ENCODE measurements at places on chromosomes 2 and 18.

- DNase-seq, result no peak
These were observed 495 bp upstream of the ASIC4 start for GRCh38 chr2:219513787-219514186.

- DNase-seq, result no peak
These were observed 140.9 kb downstream of the MCFD2 start for GRCh38 chr2:46774499-46775228.

DNA sequence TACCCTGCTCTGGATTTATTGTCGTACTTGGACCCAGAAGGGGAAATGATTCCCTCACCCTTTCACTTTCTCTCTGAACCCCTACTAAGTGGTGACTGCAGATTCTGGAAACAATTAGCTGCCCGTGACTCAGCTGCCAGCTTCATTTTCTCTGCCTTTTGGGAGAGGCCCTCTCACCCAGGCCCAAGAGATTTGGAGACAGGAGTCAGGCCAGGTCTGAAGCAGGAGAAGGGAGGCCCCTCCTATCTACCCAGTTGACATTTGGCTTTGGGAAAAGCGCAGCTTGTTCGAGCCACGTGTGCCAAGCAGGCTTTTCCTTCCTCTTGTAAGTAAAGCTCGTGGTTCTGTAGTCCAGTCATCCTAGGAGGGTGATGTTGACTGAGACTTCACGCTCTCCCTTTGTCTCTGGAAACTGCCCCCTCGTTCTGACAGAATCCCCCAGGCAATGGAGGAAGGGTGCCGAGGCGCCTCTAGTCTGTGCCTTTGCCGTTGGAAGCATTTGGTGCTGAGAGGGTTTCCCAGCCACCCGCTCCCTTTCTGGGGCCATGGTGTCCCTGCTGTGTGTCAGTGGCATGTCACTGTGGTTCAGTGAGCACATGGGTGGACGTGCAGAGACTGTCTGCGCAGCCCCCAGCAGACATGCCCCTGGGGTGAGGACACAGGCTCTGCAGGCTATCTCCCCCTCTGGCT lies 8.6 kb downstream of the OXER1 start:
- DNase-seq, result no peak

DNA sequence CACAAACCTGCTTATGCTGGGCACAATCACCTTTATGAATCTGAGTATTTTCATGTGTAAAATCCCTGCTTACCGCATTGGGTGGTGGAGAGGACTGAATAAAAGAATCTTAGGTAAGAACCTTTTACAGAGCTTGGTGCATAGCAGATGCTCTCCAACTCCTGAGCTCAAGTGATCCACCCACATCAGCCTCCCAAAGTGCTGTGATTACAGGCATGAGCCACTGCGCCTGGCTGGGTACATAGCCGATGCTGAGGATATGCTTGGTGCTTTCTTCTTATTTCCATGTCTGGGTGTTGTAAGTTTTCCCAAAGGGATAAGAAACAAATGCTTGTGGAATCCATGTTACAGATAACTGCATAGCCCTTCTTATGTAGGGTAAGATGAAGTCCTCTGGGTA lies 244.3 kb upstream of the PXDN start:
- DNase-seq, result no peak

DNA sequence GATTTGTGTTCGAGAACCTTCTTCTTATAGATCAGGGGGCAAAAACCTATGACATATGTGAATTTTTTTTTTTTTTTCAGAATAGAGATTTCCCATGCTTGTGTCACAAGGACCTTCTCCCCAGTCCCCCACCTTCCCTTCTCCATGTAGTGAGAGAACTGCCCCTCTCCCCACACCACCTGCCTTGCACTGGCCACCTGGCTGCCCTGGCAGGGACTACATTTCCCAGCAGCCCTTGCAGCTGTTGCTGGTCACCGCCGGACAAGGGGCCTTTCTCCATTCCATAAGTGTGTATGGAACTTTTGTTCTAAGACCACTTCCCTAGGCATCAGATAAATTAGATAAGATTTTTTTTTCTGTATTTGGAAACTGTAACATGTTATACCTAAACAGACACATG lies 22.2 kb downstream of the MBP start:
- no peak for DNase-seq

DNA sequence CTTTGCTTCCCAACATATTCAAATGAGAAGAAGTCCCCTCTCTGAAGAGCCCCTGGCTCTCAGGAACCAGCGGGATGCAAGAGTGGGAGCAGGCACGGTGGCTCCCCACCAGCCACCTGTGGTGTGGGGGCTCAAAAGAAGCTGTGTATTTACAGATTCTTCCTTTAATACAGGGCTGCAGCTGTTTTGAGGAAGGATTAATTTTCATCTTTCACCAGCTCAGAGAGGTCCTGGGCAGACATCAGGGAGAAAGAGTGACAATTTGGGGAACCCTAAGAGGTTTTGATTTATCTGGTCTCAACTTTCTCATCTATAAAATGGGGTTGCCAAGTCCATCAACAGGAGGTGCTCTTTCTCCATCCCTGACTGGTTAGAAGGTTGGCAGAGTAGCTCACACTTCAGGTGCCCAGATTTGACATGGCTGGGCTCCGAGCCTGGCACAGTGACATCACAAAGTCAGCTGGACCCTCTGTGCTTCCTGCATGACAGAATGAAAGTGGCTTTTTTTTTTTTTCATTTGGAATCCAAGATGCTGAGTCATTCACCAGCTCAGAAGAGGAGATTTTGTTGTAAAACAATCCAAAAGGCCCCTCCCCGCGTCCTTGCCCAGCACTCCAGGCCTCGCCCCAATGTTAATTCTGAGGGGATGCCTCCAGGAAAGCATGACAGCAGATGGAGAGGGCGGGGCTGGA lies 15.5 kb upstream of the SIX2 start:
- no peak for DNase-seq

GRCh38 chr2:54752439-54752838 lies 29.0 kb downstream of the EML6 start:
- no peak for DNase-seq

- DNase-seq, result no peak
These were observed 265.4 kb downstream of the EN1 start for GRCh38 chr2:118582058-118582457.

- no peak for DNase-seq
These were observed 576.0 kb downstream of the ARHGAP15 start for GRCh38 chr2:143705108-143705707.
